ENCODE measurements at places on chromosomes 4 and X. TPM values are rescaled to one million over a fixed set of nuclear protein-coding genes. Genes with fewer than 3 reads are reported as not detected.

TEX13B gene
- total RNA-seq = not detected

UGT2B7 gene
- not detected for total RNA-seq

S100G gene
- total RNA-seq = not detected

PNMA5 gene
- total RNA-seq = not detected

MORF4L2 gene
- total RNA-seq = 201 TPM
